Activated naive CD8-positive, alpha-beta T cell treated with anti-CD3 and anti-CD28 coated beads for 36 hours (primary cell): ENCODE measurements at places on chromosomes 2 and 18. TPM values are rescaled to one million over a fixed set of nuclear protein-coding genes. Genes with fewer than 3 reads are reported as not detected.

Gene PRKAG3
- total RNA-seq: not detected

Gene REG1B
- total RNA-seq: not detected

Gene B4GALT6
- 3.2 TPM for total RNA-seq

Gene FTCDNL1
- 3.2 TPM for total RNA-seq

Gene POU3F3
- total RNA-seq: not detected

Gene PRSS56
- not detected for total RNA-seq

Gene EML6
- total RNA-seq: 1.3 TPM

Gene ERICH2
- total RNA-seq: not detected

Gene DNPEP
- total RNA-seq: 122 TPM

Gene SERPINB3
- total RNA-seq: not detected

- peaks cover 29% of the 10 kb centered on the region for H3K4me1 ChIP-seq
- no peaks in the 10 kb centered on the region for H3K27me3 ChIP-seq
- H3K4me3 ChIP-seq: peak overlapping the region; percentile 100
- peaks cover 13% of the 10 kb centered on the region for H3K36me3 ChIP-seq
Measured at GRCh38 chr2:105338020-105338385, 663 bp downstream of the C2orf49 start.

DNA sequence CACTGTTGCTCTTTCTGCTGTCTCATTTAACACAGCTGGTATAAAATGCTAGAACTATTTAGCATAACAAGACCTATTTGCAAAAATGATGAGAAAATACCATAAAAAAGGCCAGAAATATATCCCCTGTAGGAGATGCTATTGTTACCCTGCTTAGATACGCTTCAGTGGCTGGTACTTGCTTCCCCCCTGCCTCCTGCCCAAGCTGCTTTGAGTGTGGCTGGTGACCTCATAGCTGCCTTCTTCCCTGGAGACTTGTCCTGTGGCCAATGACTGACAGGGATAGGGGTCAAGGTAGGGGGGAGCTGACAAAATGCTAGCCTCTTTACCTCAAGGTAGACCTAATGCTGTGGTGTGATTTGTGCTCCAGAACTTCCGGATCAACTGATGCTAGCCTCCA, 150.2 kb upstream of the ZEB2 start:
- H3K36me3 ChIP-seq: no peaks in the 10 kb centered on the region
- H3K27me3 ChIP-seq: peaks cover 3% of the 10 kb centered on the region
- no peaks in the 10 kb centered on the region for H3K4me1 ChIP-seq
- no peak for DNase-seq

DNA sequence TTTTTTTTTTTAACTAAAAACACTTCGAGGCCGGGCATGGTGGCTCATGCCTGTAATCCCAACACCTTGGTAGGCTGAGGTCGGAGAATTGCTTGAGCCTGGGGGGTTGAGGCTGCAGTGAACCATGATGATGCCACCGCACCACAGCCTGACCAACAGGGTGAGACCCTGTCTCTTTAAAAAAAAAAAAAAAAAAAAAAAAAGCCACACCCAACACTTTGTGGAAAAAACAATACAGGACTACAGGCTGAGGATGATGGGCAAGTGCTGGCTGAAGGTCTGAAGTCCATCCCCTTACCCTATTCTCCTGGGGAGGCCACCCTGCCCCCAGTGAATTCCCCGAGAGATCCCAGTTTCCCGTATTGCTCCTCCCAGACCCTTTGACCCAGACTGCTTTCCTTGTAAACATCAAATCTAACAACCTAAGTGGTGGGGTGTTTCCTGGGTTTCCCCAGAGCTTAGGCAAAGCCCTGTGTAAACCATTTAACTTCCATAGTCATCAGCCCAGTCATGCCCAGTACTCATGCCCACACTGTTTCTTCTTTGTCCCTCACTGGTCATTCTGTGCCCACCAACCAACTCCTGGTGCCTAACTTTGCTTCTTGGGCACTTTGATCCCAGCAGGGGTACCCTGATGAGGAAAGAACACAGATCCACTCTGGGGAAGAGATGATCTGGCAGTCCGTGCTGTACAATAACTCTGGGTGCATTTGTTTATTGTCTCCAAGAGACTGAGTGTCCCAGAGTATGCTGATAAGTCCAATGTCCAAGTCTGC, 5.8 kb upstream of the TMEM37 start:
- H3K27me3 ChIP-seq: peaks cover 38% of the 10 kb centered on the region
- no peak for DNase-seq
- no peaks in the 10 kb centered on the region for H3K4me1 ChIP-seq
- no peak overlapping the region for H3K27ac ChIP-seq
- no peaks in the 10 kb centered on the region for H3K36me3 ChIP-seq

- peaks cover 46% of the 10 kb centered on the region for H3K4me1 ChIP-seq
- DNase-seq: no peak
- H3K27me3 ChIP-seq: no peaks in the 10 kb centered on the region
- H3K4me3 ChIP-seq: no peak overlapping the region
Measured at GRCh38 chr2:176285321-176285720, 16.1 kb downstream of the MTX2 start.

- no peak overlapping the region for H3K4me3 ChIP-seq
- DNase-seq: no peak
- H3K27ac ChIP-seq: no peak overlapping the region
- peaks cover 22% of the 10 kb centered on the region for H3K4me1 ChIP-seq
- no peaks in the 10 kb centered on the region for H3K27me3 ChIP-seq
Measured at GRCh38 chr2:171959998-171960397, 37.7 kb downstream of the HAT1 start.

DNA sequence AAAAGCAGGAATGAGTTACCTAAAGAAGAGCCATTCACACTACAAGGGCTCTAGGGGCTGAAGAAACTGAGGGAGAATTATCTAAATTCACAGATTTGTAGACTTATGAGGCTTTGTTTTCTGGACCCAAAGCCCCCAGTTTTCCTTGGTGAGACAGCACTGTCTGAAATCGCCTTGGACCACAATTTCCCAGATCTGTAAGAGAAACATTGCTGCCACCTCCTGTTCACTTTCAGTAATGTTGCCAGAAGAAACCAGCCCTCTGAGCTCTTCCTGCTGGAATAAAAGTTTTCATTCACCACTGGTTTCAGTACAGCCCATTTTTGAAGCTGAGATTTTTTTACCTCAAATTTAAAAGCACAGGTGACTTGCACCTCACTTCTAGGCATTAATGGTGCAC, 169.2 kb downstream of the CDH20 start:
- no peak overlapping the region for H3K27ac ChIP-seq
- DNase-seq: peak; percentile 1
- H3K27me3 ChIP-seq: peaks cover 13% of the 10 kb centered on the region
- H3K36me3 ChIP-seq: no peaks in the 10 kb centered on the region
- no peaks in the 10 kb centered on the region for H3K4me1 ChIP-seq
- H3K4me3 ChIP-seq: no peak overlapping the region

GRCh38 chr2:182186132-182186735, 200.6 kb downstream of the PPP1R1C start:
- H3K27ac ChIP-seq: no peak overlapping the region
- DNase-seq: no peak
- H3K36me3 ChIP-seq: no peaks in the 10 kb centered on the region
- peaks cover 6% of the 10 kb centered on the region for H3K27me3 ChIP-seq
- H3K4me3 ChIP-seq: no peak overlapping the region
- H3K4me1 ChIP-seq: no peaks in the 10 kb centered on the region

DNA sequence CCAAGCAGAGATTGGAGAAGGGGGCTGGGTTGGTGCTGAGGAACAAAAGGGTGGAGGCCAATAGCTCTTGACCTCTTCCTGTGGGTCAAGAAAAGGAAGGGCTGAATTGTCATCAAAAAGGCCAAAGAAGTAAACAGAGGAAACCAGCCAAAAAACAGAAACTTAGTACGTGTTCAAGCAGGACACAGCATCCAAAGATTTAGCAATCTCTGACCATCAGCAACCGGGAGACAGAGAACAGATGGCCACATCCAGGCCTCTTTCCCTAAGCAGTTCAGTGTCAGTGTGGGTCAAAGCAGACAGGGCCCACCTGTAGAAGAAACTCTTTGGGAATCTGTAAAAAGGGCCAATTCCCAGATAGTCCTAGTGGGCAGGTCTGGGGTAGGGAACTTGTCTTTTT, 2.9 kb downstream of the DNPEP start:
- H3K27me3 ChIP-seq: no peaks in the 10 kb centered on the region
- no peak overlapping the region for H3K27ac ChIP-seq
- peaks cover 14% of the 10 kb centered on the region for H3K4me1 ChIP-seq
- peaks cover 23% of the 10 kb centered on the region for H3K36me3 ChIP-seq

DNA sequence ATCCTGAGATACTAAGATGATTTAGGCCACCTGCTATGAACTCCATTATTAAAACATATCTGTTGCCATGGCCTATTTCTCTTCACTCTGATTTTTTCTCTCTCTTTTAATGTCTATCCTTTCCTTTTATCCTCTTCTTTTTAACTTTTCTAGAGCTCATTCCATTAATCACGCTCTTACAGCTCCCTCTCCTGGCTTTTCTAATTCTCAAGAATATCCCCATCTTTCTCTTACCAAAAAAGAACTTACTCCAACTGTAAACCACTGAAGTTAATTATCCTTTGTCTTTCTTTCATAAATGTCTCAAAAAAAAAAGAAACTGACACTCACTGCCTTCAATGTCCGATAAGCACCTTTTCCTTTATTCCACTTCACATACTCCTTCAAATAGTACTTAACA, 7.9 kb downstream of the PPP3R1 start:
- no peaks in the 10 kb centered on the region for H3K27me3 ChIP-seq
- no peak for DNase-seq
- H3K4me1 ChIP-seq: peaks cover 15% of the 10 kb centered on the region
- H3K4me3 ChIP-seq: no peak overlapping the region

DNA sequence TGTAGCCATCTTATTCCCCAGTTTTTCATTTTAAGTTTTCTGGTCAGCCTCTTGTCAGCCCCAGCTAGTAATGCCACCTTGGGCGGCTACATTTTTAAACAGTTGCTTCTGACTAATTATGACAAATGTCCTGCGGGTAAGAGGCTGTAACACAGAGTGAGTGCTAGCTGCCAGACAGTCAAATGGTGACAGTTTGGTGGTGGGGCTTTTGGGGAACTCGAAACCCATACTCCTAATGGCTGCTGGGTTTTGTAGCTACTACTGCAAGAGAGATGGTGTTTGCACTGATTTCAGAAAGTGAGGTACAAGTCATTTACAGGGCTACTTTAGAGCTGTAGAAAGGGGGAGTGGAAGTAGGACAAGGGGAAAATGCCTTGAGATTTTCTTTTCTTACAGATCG, 48.2 kb downstream of the ZCCHC2 start:
- H3K4me1 ChIP-seq: peaks cover 9% of the 10 kb centered on the region
- H3K4me3 ChIP-seq: no peak overlapping the region
- no peak for DNase-seq
- peaks cover 49% of the 10 kb centered on the region for H3K36me3 ChIP-seq
- H3K27ac ChIP-seq: no peak overlapping the region

GRCh38 chr2:168773719-168774521, 28.5 kb upstream of the NOSTRIN start:
- no peak overlapping the region for H3K4me3 ChIP-seq
- no peak overlapping the region for H3K27ac ChIP-seq
- peaks cover 33% of the 10 kb centered on the region for H3K36me3 ChIP-seq
- DNase-seq: peak; percentile 30
- no peaks in the 10 kb centered on the region for H3K4me1 ChIP-seq
- H3K27me3 ChIP-seq: no peaks in the 10 kb centered on the region

- H3K27me3 ChIP-seq: peaks cover 16% of the 10 kb centered on the region
- H3K4me3 ChIP-seq: no peak overlapping the region
- H3K27ac ChIP-seq: no peak overlapping the region
Measured at GRCh38 chr2:39506215-39506614, 69.1 kb upstream of the MAP4K3 start.

DNA sequence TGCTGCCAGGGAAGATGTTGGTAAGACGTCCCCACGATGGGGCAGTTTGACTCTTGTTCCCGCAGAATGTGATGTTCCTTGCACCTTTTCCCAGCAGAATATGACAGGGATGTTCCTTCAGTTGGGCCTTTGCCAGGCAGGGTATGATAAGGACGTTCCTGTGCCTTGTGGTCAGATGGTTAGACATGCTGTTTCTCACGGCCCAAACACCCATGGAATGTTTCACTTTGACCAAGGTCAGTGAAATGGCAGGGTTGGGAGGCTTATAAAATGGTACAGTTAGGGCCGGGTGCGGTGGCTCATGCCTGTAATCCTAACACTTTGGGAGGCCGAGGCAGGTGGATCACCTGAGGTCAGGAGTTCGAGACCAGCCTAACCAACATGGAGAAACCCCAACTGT, 40.3 kb upstream of the YPEL5 start:
- no peak for DNase-seq
- H3K36me3 ChIP-seq: no peaks in the 10 kb centered on the region
- no peak overlapping the region for H3K27ac ChIP-seq
- no peaks in the 10 kb centered on the region for H3K4me1 ChIP-seq
- no peaks in the 10 kb centered on the region for H3K27me3 ChIP-seq

DNA sequence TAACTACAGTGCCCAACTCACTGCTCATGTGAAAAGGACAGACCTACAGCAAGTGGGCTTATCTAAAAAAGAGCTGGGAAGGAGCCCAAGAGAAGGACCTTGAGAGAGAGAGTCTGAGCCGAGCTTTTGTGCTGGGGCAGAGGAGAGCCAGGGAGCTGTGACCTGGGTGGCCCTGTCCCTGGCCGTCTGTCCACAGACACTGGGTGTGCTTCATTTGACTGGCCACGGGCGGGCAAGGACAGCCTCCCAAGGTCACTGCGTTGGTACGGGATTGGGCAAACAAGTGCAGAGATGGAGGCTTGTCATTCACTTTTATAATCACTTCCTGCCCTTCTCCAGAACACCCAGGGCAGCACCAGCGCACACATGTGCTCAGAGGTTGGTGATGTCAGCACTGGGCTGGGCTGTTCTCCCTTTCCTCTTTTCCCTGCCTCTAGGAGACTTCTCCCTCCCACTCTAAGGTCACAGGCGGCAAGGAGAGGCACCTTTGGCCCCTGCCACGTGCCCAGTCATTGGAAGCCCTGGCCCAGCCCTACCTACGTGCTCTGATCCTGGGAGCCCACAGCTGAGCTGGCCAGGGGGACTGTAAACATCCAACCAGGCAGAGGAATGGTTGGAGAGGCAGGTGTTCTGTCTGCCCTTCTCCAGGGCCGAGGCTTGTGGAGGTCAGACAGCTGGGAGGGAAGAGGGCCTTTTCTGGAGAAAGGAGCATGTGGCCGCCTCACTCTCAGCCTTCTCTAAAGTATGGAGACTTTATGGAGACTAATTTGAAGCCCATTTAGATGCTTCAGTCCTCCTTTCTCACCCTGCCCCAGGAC, 6.4 kb upstream of the PSD4 start:
- H3K27me3 ChIP-seq: no peaks in the 10 kb centered on the region
- peaks cover 63% of the 10 kb centered on the region for H3K4me1 ChIP-seq
- peak; percentile 46 for DNase-seq
- H3K27ac ChIP-seq: peak overlapping the region; percentile 98
- H3K4me3 ChIP-seq: peak overlapping the region; percentile 67

GRCh38 chr18:69715191-69715795, 232.4 kb downstream of the CD226 start:
- no peak overlapping the region for H3K4me3 ChIP-seq
- no peak for DNase-seq
- H3K36me3 ChIP-seq: peaks cover 13% of the 10 kb centered on the region

DNA sequence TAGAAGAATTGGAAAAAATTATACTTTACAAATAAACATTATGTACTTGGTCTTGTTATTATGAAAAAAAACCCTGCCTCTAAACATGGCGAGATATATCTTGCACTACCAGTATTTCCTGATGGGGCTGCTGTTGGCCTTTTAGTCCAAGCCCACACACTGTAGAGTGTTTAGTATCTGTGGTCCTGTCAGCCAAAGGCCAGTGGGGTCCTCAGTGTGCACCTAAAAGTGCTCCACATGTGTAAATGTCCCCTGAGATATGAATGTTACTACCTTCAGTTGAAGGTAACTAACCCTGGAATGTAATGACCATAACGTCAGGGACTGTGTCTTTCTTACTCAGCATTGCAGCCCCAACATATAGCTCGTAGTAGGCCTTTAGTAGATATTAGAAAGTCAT, 71.1 kb upstream of the HK2 start:
- no peak overlapping the region for H3K4me3 ChIP-seq
- H3K4me1 ChIP-seq: peaks cover 10% of the 10 kb centered on the region
- H3K27ac ChIP-seq: no peak overlapping the region
